ENCODE measurements at places on chromosomes 6 and 20.

DNA sequence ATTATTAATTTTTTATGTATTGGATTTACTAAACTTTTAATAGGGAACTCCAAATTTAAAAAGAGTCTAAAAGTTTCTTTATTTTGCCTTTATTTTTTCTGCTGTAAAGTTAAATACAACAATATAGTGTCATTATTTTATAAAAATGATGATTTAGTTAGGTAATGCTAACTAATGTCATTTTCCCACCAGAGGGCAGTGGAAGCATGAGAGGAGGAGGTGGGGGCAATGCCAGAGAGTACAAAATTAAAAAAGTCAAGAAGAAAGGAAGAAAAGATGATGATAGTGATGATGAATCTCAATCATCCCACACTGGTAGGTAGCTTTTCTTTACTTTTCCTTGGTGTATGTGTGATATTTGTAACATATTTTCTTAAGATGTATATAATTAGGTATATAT is 20.2 kb upstream of the FHL5 start:
- no peaks in the 10 kb centered on the region for H3K4me1 ChIP-seq
- no peak overlapping the region for H3K4me3 ChIP-seq
- H3K27ac ChIP-seq = no peak overlapping the region
- no peaks in the 10 kb centered on the region for H3K27me3 ChIP-seq
- H3K36me3 ChIP-seq = peaks cover 41% of the 10 kb centered on the region

GRCh38 chr6:5622276-5623005 is 361.1 kb downstream of the FARS2 start:
- no peak for DNase-seq
- peaks cover 43% of the 10 kb centered on the region for H3K4me1 ChIP-seq
- peaks cover 15% of the 10 kb centered on the region for H3K36me3 ChIP-seq
- no peak overlapping the region for H3K27ac ChIP-seq
- H3K4me3 ChIP-seq = no peak overlapping the region
- H3K27me3 ChIP-seq = no peaks in the 10 kb centered on the region

DNA sequence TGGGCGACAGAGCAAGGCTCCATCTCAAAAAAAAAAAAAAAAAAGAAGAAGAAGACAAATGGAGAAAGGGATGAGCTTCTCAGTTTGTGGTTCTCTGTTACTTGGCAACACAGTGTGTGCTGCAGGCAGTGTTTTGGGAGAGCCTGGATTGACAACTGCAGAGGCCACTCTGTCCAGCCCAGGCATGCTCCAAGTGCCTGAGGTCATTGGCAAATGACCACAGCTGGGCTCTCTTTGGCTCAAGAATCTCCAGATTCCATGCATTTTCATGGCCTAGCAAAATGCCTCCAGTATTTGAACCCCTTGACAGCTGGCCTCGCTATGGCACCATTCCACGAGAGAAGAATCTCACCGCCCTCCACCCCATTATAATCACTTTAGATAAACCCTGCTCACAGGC is 126.2 kb downstream of the ANKRD60 start:
- H3K27ac ChIP-seq = no peak overlapping the region
- H3K4me1 ChIP-seq = peaks cover 6% of the 10 kb centered on the region
- DNase-seq = no peak
- peaks cover 64% of the 10 kb centered on the region for H3K27me3 ChIP-seq
- no peak overlapping the region for H3K4me3 ChIP-seq
- H3K36me3 ChIP-seq = no peaks in the 10 kb centered on the region

GRCh38 chr20:60021104-60021503 is 62.9 kb downstream of the CDH26 start:
- H3K27me3 ChIP-seq = no peaks in the 10 kb centered on the region
- no peak overlapping the region for H3K27ac ChIP-seq
- DNase-seq = no peak

- H3K27ac ChIP-seq = no peak overlapping the region
- no peak for DNase-seq
- H3K36me3 ChIP-seq = peaks cover 4% of the 10 kb centered on the region
- H3K4me1 ChIP-seq = peaks cover 6% of the 10 kb centered on the region
- H3K27me3 ChIP-seq = no peaks in the 10 kb centered on the region
Measured at GRCh38 chr20:31809661-31810060, 9.5 kb upstream of the MYLK2 start.

DNA sequence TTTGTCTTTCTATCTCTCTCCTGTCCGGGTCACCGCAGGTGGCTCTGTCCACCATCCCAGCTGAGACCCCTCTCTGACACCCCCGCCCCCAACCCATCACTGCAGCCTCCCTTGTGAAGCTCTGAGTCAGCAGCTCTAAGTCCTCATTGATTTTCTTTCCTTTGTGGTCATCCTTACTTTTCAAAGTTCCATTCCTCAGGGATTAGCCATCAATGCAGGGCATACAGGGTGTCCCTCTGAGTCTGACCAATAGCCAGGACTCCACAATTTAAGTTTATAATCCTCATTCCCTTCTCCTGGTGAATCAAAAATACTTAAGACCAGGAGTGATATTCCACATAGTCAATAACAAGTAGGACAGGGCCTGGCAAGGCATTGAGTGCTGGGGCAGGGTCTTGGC is 333.3 kb upstream of the CNR1 start:
- no peak for DNase-seq
- peaks cover 13% of the 10 kb centered on the region for H3K27me3 ChIP-seq
- no peak overlapping the region for H3K27ac ChIP-seq

GRCh38 chr6:122408240-122408639 is 8.8 kb downstream of the HSF2 start:
- H3K27ac ChIP-seq = peak overlapping the region; percentile 94
- H3K27me3 ChIP-seq = no peaks in the 10 kb centered on the region
- H3K36me3 ChIP-seq = peaks cover 52% of the 10 kb centered on the region
- DNase-seq = no peak
- H3K4me3 ChIP-seq = peak overlapping the region; percentile 78

DNA sequence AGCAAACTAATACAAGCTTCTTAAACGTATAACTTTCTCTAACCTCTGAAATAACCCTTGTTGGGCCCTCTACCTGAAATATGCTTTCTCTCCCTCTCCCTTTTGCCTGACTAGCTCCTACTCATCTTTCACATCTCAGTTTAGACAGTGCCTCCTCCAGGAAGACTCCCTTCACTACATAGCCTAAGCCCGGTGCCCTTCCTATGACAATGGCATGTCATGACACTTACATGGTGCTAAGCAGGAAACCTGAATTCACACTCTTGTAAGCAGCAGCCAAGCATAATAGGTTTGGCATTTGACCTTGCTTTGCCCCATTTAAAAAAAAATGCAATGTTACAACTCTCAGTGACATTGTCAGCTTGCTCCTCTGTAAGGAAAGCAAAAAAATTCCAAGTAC is 33.1 kb upstream of the FBXL4 start:
- H3K36me3 ChIP-seq = no peaks in the 10 kb centered on the region
- no peak overlapping the region for H3K27ac ChIP-seq
- H3K4me1 ChIP-seq = peaks cover 3% of the 10 kb centered on the region
- H3K4me3 ChIP-seq = no peak overlapping the region
- H3K27me3 ChIP-seq = peaks cover 9% of the 10 kb centered on the region
- no peak for DNase-seq

DNA sequence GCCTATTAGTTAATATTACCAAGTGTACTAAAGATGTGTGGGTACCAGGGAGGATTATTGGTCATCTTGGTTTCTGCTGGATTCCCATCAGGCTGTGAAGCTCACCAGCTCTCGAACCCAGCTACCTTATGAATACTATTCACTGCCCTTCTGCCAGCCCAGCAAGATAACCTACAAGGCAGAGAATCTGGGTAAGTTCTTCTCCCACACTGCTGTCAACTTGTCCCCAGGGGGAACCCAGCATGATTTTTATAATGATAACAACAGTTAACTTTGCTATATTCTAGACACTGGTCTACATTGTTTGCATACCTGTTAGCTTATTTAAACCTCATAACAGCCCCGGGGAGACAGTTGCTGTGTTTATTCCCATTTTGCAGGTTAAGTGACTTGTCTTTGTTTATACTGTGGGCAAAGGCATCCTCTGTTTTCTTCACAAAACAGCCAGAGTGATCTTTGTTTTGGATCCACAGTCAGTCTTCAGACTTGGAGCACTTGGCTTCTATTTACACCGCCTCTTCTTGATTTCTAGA is 26.5 kb downstream of the TM9SF4 start:
- H3K4me3 ChIP-seq = no peak overlapping the region
- DNase-seq = no peak
- H3K4me1 ChIP-seq = peaks cover 8% of the 10 kb centered on the region

- H3K4me1 ChIP-seq = no peaks in the 10 kb centered on the region
- no peaks in the 10 kb centered on the region for H3K27me3 ChIP-seq
- no peaks in the 10 kb centered on the region for H3K36me3 ChIP-seq
- H3K27ac ChIP-seq = no peak overlapping the region
- no peak for DNase-seq
Measured at GRCh38 chr6:134813146-134813545, 136.8 kb downstream of the ALDH8A1 start.

DNA sequence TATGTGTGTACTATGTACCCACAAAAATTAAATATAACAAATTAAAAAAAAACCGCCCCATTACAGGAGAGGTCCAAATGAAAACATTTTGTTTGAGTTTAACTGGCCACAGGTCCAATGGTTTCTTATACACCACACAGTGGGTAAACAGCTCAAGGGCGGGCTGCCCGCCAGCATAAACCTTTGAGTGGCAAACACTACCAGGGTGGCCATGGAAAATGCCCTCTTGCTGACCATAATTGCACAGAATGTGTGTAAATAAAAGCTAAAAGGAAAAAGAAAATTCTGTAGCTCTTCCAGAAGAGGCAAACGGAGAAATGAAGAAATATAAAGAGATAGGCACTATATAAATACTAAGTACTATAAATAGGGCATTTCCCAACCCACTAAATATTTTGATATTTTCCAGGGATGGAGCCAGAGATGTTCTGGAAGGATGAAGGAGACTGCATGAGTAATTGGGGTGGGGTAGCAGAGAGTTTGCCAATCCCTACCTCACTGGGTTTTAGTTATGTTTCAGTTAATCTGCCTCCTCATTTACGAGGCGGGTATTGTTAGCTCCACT is 1.1 kb upstream of the CDC5L start:
- peak overlapping the region; percentile 98 for H3K4me3 ChIP-seq
- H3K36me3 ChIP-seq = peaks cover 27% of the 10 kb centered on the region
- peak overlapping the region; percentile 99 for H3K27ac ChIP-seq
- peaks cover 38% of the 10 kb centered on the region for H3K4me1 ChIP-seq

DNA sequence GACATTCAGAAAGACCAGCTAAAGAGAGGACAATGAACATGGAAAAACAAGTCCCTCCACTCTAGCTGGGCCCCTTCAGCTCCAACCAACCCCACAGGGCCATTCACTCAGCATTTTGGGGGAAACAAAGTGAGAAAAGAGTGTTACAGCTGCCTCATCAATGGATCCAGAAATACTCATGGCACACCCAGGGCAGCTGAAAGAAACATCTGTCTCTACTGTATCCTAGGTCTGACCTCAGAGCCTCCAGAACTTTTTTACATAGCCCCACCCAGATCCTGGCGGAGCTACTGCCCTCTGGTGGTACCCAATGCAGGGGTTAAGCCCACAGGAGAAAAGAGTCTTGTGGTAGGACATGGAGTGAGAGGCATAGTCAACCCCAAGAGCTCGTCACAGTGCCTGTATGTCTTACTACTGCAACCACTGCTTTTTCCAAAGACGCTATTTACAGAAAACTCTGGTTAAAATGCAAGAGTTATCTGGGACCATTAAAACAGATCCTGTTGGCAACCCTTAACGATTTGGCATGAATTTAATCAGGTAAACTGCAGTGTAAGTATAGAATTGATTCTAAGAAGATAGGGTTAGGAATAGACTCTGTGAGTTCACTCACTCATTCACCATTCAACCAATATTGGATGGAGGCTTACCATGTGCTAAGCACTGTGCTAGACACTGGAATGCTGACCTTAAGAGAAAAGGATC is 37.4 kb upstream of the FAM83C start:
- H3K4me1 ChIP-seq = peaks cover 59% of the 10 kb centered on the region
- H3K27ac ChIP-seq = no peak overlapping the region
- DNase-seq = peak; percentile 73
- H3K36me3 ChIP-seq = peaks cover 14% of the 10 kb centered on the region
- no peaks in the 10 kb centered on the region for H3K27me3 ChIP-seq
- H3K4me3 ChIP-seq = no peak overlapping the region

DNA sequence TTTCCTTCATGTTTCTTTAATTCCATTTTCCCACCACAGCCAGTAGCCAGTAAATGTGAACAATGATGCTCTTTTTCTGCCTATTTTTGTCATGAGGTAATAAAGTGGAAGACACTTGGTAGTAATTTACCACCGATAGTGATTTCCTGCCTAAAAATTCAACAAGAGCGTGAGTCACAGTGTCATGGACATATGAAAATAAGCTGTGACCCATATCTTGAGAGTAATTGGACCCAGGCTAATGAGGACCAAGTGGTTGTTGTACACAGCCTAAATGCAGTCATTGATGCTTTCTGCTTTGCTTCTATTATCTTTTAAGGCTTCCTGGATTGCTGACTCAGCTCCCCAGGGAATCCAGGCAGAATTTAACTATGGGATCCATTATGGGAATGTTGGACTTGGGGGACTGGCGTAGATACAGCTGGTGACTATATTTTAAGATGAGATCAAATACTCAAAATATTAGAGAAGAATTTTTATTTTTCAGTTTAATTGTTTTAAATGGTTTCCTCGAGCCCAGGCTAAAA is 265.9 kb upstream of the FERMT1 start:
- no peaks in the 10 kb centered on the region for H3K36me3 ChIP-seq
- H3K27ac ChIP-seq = no peak overlapping the region
- H3K4me1 ChIP-seq = no peaks in the 10 kb centered on the region
- no peak for DNase-seq

- H3K4me1 ChIP-seq = no peaks in the 10 kb centered on the region
- no peak overlapping the region for H3K27ac ChIP-seq
- no peaks in the 10 kb centered on the region for H3K36me3 ChIP-seq
- no peak overlapping the region for H3K4me3 ChIP-seq
Measured at GRCh38 chr6:96659084-96659845, 96.3 kb downstream of the FHL5 start.

GRCh38 chr6:8082954-8083858 is 19.0 kb upstream of the BLOC1S5 start:
- no peak for DNase-seq
- H3K27ac ChIP-seq = peak overlapping the region; percentile 44
- H3K27me3 ChIP-seq = no peaks in the 10 kb centered on the region
- no peak overlapping the region for H3K4me3 ChIP-seq
- peaks cover 65% of the 10 kb centered on the region for H3K36me3 ChIP-seq

DNA sequence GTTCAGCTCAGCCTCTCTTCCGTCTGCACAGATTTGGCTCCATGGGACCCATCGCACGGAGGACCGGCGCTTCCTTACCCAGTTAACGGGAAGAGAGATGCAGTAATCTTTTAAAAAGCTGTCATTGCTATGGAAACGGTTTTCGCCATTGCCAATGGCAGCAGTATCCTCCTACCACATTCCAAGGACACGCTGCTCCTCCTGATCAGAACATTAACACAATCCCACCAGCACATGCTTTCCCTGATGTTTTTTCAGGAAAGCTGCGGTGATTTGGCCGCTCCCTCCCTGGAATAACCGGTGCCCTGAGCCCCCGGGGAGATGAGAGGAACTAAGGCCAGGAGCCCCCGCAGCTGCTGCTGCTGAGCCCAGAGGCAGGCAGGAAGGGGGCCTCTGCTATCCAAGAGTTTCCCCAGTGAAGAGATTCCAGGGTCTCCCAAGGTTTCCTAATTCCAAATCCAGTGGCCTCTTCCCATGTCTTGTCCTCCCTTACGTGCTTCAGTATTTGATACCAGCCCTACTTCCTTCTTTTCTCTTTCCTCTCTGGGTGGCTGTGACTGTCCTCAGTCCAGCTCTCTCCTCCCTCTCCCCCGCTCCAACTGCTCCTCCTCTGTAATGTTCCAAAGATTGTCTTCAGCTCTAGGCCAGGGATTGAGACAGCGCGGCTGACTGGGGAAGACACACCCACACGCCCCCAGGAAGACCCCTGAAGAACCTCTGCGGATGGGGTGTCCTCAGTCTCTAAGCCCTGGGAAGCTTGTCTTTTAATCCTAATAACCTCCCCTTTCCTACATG is 2.6 kb downstream of the BNIP5 start:
- no peak overlapping the region for H3K4me3 ChIP-seq
- no peak overlapping the region for H3K27ac ChIP-seq
- H3K4me1 ChIP-seq = peaks cover 8% of the 10 kb centered on the region
- H3K27me3 ChIP-seq = peaks cover 24% of the 10 kb centered on the region
- DNase-seq = no peak
- no peaks in the 10 kb centered on the region for H3K36me3 ChIP-seq
